CD4-positive, CD25-positive, alpha-beta regulatory T cell (primary cell): ENCODE measurements at places on chromosomes 6 and 20. TPM values are rescaled to one million over a fixed set of nuclear protein-coding genes. Genes with fewer than 3 reads are reported as not detected.

The TEAD3 gene
- not detected for total RNA-seq

The KCNQ5 gene
- total RNA-seq = 0.59 TPM

The TSPYL1 gene
- total RNA-seq = 188 TPM

The KIAA0408 gene
- 5.8 TPM for total RNA-seq

The PNPLA1 gene
- 0.25 TPM for total RNA-seq

The LAMA2 gene
- total RNA-seq = 0.47 TPM

The TAGAP gene
- total RNA-seq = 330 TPM

The SYNGAP1 gene
- total RNA-seq = 81.4 TPM

The ZNF311 gene
- total RNA-seq = not detected

The SPACA1 gene
- total RNA-seq = not detected

The GMNN gene
- total RNA-seq = 28.3 TPM

DNA sequence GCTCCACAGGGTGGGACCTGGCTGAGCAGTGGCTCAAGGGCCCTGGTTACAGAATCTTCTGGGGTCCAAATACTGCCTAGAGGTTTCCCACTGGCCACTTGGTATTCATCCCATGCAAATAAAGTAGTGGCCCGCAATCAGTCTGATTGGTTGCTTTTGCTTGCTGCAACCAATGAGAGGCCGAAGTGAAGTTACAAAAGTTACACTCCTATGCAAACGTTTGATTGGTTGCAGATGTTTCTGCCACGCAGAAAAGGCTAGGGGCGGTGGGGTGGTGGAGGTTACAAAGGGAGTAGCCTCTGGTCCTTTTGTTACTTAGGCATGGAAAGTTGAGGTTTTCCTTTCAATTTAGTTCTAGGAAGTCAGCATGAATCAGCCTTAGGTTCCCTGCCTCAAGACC, 3.6 kb upstream of the NHLRC1 start:
- no peak for DNase-seq

- DNase-seq = peak; percentile 81
Measured at GRCh38 chr20:63639093-63639975, 12.4 kb upstream of the GMEB2 start.

DNA sequence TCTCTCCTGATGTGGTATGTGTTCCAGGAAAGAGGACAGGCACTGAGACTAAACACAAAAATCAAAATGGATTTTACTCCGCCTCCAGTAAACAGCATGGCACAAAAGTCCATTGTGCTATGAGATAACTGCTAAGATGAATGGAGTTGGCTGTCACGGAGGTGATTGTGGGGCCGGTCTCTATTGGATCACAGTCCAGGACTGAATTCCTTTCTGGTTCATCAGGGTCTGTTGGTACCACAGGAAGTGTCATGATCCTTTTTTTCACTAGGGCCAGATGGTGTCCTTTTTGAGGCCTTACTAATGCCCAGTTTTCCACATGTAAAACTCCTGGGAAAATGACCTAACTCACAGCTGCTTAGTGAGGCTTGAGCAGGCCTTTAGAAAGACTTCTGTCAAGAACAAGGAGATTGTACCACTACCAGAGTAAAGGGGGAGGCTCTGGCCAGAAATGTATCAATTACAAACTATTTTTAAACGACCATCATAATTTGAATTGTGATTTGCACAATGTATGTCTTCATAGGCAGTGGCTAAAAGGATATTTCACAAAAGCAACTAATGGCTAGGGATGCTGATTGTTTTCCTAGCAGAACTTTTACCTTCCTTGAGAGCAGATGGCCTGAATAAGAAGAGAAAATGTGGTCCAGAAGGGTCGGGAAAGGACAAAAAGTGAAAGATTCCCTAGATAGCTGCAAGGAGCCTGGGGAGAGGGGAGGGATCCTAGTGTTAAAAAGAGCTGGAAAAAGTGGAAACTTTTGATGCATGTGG, 192.2 kb upstream of the POU3F2 start:
- no peak for DNase-seq

- DNase-seq = peak; percentile 55
Measured at GRCh38 chr6:14734416-14735340, 511.2 kb upstream of the JARID2 start.

DNA sequence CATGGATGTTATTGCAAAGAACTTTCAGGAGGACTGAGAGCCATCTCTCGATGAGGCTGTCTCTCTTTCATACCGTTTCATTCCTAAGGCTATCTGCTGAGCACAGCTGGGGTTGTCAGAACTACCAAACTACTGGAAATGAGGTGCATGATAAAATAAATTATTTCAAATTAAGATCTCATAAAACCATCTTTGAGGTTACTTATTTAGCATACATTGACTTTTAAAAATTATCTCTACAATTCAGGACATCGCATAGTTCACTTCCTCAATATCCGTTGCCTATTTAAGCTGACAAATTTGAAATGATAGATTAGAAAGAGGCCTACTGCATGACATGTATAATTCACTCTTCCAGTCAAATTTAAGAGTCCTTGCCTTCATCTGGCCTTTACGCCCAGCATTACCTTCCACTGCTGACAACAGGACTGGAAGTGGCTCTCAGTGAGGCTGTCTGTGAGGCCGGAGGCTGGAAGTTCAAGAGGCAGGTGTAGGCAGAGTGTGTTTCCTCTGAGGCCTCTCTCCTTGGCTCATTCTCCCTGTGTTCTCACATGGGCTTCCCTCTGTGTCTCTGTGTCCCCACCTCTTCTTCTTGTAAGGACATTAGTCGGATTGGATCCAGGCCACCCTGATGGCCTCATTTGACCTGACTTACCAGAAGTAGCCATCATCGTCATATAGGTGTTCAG, 12.8 kb upstream of the DUSP22 start:
- DNase-seq = no peak

- DNase-seq = no peak
Measured at GRCh38 chr6:138597336-138597735, 98.0 kb upstream of the NHSL1 start.

DNA sequence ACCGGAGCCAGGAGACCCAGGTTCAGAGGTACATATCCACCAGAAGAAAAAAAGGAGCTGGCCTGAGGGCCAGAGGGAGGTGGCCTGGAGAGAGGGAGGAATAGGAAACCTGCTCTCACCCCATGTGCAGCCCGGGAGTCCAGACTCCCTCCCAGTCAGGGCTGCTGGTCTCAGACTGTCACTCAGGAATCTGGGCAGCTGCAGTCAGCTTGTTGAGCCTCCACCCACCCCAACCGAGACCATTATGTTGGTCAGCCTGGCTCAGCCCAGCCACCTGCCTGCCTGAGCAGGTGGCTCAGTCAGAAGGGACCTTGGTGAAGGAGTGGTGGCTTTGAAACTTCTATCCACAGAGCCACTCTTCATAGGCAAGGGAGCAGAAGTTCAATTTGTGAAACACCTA, 53.3 kb upstream of the EPB41L1 start:
- no peak for DNase-seq

- DNase-seq = no peak
Measured at GRCh38 chr6:14585689-14586088, 468.1 kb downstream of the CD83 start.

- DNase-seq = no peak
Measured at GRCh38 chr6:21823371-21823770, 229.8 kb downstream of the SOX4 start.

DNA sequence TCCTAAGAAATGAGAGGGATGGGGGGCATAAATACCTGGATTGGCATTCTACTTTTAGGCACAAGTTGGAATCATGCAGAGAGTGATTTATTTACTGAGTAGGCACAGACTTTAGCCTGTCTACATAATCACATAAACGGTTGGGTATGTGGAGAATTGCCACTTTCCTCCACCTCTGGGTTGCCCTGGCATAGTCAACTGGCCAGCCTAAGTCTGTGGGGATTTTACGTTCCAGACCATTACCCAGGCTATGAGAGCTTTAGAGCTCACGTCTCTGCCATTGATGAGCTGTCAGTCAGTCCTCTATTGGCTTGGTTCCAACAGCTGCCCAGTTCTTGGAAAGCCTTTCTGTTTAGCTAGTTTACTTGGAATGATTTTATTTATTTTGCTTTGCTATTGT, 5.0 kb upstream of the BHLHE23 start:
- no peak for DNase-seq

DNA sequence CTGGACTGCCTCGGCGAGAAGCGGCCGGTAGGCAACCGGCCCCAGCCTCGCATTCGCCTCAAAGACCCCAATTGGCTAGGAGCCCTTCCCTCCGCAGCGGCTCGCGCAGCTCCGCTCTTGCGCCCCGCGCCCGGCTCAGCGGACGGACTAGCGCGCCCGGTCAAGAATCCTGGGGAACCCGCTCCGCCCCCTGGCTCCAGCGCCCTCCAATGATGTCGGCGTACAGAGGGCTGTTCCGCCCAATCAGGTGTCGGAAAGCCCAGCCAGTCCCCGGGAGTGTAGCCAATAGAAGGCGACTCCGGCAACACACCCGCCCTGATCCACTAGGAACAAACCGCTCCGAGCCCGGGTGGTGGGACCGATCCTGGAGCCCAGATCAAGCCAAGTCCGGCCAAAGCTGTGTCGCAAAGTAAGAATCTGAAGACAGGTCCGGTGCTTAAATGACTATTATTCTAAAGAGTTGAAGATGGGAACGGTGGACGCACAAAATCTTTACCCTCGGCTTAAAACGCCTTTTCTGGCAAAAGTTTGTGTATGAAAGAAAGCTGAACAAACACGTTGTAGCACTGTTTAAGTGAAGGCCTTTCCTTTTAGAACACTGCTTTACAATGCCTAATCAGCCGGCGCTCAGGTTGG, 132.2 kb downstream of the OGFRL1 start:
- no peak for DNase-seq

- no peak for DNase-seq
Measured at GRCh38 chr20:34216382-34216742, 24.9 kb upstream of the ASIP start.

- no peak for DNase-seq
Measured at GRCh38 chr6:5036269-5036668, 32.4 kb upstream of the RPP40 start.

DNA sequence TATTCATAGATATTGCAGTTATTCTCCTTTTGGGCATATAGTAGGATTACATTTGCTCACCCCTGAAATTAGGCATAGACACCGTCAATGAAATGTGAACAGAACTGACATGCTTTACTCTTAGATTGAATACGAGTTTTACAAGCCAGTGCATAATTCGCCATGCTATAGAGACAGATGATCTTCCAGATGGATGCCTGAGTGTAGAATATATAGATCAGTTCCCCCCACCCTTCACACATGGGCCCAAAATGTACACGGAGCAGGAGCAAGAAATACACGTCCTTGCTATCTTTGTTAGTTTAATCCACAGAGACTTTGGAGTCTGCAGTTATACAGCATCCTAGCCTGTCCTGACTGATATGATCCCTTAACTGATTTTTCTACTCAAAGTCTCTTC, 47.4 kb downstream of the LAMA2 start:
- DNase-seq = no peak

- no peak for DNase-seq
Measured at GRCh38 chr6:66849843-66850242, 1142.8 kb upstream of the EYS start.

GRCh38 chr20:41143354-41143753, 6.0 kb downstream of the PLCG1 start:
- no peak for DNase-seq

- no peak for DNase-seq
Measured at GRCh38 chr20:25750220-25750764, 53.6 kb upstream of the ZNF337 start.

GRCh38 chr6:164101859-164102258, 687.3 kb downstream of the QKI start:
- DNase-seq = no peak

DNA sequence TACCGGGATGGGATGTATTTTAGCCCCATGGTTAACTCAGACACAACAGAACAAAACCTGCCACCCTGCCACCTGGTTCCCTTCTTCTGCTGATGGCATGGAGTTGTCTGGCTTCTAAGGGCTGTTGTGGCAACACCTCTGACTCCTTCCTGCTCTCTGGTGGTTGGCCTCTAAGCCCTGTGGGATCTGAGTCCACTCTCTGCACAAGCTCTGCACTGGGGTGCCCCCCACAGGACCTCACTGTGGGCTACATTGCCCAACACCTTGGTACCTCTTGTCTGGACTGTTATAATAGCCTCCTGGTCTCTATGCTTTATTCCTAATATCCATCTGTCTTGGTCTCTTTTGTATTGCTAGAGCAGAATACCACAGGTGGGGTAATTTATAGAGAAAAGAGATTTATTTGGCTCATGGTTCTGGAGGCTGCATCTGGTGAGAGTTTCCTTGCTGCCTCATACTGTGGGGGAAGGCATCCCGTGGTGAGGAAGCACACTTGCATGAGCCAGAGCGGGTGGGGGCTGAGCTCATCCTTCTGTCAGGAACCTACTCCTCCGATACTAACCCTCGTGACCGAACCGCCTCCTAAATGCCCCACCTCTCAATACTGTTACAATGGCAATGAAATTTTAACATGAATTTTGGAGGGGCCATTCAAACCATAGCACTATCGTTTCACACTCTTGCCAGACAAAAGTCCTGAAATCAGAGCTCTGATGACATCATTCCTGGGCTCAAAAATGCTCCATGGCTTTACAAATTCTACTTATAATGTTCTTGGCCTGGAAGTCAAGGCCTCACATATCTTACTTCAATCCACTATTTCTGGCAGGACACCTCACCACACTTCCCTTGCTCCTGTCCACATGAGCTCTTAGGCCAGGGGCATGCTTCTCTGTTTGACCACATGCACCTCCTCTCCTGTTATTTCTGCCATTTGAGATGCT, 127.2 kb downstream of the PAX1 start:
- no peak for DNase-seq

GRCh38 chr6:150656156-150656555, 56.5 kb downstream of the PLEKHG1 start:
- no peak for DNase-seq

DNA sequence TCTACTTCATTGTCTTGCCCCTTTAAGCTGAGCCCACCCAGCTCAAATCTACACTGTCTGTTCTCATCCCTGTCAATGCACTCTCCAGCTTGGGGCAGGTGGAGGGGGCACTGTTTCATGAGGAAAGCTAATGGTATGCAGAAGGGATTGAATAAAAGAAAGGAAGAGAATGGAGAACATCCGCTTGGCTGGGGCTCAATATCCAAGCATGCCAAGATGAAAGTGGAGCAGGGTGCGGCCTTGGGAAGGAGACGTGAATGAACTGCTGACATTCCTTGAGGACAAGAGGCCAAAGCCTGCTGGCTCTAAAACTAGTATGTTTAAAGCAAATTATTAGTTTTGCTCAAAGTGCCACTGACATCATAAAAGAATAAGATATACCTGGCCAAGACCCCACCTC, 24.2 kb downstream of the AKAP12 start:
- no peak for DNase-seq

- no peak for DNase-seq
Measured at GRCh38 chr6:42032366-42032765, 18.0 kb upstream of the TAF8 start.

- no peak for DNase-seq
Measured at GRCh38 chr6:12383448-12383847, 93.3 kb downstream of the EDN1 start.

- DNase-seq = no peak
Measured at GRCh38 chr6:2375443-2375842, 130.0 kb upstream of the GMDS start.

- no peak for DNase-seq
Measured at GRCh38 chr6:1130709-1131108, 181.2 kb upstream of the FOXQ1 start.

DNA sequence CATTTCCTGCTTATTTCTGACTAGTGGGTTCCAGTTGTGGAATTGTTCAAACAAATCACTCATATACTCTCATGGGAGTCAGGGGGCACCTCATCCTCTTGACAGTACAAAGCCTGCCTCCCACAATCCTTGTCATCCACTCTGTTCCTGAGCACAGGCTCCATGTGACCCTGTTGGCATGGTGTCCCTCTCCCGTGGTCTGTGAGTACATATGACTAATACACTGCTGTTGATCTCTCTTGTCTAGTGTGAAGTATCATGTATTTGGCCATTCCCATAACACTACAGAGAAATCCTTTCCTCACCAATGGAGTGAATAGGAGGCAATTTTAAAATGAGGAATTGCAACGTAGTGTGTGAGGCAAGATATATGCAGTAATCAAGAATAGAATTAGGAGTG, 185.3 kb downstream of the OGFRL1 start:
- DNase-seq = no peak
